Activated T-helper 1 cell treated with Interleukin-2 at 50 U/mL for 16 hours (primary cell): ENCODE measurements at places on chromosomes 12 and 14.
A peak's percentile ranks its signal among the peaks of the same experiment; 100 is the strongest.

DNA sequence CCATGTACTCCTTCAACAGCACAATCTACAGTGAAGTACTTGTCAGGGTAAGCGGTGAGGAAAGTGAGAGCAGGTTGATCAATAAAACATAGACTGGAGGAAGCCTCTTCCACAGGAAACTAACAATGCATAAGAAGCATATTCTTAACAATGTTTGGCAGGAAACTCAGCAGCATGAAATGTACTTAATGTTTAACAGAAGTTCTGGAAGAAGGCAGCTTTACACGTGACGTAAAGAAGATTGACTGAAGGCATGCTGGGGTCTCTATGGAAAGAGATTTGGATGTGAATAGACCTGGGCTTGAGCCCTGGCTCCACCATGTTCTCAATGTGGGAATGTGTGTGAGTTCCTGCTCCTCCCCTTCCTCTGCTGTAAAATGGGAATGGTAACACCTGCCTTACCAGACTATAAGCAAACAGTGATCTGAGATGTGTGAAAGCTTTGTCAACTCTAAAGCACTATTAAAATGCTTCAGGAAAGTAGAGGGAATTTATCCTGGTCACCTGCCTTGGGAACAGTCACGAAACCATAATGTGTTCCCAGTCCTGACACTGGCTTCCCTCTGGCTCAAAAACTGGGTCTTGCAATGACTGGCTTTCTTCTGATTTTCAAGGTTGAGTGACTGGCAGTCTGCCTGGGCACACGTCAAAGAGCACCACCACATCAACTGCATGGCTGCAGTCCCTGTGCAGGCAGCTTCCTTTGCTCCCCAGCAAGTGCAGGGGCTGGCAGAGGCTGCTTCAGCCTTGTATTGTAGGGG lies 384.6 kb downstream of the APAF1 start:
- DNase-seq, result no peak

DNA sequence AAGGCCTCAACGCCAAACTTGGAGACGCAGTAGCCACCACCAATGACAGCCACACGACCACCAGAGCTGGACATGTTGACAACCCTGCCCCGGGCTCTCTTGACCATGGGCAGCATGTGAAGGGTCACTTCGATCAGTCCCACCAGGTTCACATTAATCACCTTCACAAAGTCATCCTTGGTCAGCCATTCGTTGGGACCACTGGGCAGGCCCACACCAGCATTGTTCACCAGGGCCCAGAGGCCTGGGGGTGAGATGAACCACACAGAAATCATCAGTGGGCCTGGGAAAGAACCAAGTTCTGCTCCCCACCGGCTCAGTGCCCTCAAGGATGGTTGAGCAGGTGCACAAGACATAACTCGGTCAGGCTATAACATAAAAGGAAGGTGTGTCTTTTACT lies 4.0 kb downstream of the SDR9C7 start:
- DNase-seq, result no peak

DNA sequence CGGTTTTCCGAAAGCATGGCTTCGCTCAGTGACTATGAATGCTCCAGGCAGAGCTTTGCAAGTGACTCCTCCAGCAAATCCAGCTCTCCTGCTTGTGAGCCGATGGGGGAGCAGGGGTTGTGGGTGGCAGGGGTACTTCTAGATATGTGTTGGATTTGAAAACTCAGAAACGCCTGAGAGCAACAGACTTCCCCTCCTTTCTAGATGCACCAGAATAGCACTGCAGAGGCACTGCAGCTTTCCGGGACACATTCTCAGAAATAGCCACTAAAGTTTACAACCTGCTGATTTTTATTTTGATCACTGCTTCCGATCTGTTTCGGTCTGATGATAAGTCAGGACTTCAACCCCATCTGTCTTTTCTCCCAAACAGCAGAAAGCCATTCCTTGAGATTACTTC lies 8.6 kb downstream of the TCP11L2 start:
- DNase-seq, result no peak

DNA sequence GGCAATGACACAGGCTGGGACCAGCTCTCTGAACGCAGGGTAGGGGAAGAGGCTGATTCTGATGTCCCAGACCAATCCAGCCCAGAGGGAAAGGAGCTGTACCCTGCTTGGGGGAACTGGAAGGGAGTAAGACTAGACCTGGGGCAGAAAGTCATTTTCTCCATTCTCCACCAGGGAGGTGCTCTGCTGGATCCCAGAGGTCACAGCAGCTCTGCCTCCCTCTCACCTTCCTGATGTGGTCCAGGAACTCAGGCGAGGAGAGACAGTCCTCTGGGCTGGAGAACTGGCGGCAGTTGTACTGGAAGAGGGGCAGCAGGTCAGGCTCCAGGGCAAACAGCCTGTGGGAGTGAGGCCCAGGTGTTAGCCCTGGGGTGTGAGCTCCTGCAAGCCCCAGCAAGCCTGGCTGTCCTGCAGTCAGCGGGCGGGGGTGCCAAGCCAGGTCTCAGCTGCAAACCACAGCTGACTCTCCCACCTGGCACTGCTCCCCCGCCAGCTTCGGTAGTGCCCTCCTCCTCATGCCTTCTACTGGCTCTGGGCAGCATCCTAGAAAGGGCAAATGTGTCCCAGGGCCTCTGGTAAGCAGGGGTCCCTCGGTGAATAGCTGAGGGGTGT lies 1.9 kb downstream of the NGB start:
- DNase-seq, result no peak

DNA sequence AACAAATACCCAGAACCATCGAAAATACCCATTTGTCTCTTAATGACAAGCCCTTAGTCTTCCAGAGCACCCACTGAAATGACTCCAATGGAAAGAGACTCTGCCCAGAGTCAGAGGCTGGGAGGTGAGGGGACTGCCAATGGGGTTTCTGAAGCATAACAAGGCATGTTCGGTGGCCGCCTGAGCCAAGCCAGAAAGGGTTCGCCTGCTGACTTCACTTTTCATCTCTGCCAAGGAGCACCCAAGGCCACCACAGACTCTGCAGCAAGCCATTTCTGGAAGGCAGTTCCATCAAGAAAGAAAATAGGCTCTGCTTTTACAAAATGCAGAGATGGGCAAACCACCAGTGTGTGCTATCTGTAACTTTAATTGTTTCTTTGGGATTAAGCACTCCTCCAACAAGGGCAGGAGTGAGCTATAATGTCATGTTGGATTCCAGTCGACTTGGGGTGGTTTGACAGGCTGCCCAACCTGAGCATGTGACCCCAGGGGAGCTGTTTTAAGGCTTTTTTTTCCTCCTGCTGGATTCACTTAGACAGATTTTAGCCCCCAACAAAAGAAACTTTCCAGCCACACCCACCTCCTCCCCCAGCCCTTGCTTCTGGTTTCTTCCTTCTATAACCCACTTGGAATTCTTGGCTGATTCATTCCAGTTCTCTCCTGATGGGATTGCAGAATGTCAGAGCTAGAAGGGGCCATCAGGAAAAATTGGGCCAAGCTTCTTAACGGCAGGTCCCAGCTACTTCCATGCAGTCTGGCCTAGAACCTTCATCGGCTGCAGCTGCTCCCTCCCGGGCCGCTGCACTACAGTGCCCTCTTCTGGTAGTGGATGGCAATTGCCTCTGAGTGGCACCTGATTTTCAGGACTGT lies 24.1 kb downstream of the CKAP4 start:
- DNase-seq, result peak; percentile 55
